ENCODE measurements at places on chromosomes 7 and 10. TPM values are rescaled to one million over a fixed set of nuclear protein-coding genes. Genes with fewer than 3 reads are reported as not detected.

The FXYD4 gene
- total RNA-seq: not detected

The RELN gene
- total RNA-seq: 0.65 TPM

The MKLN1 gene
- total RNA-seq: 26.7 TPM

The SPDYE16 gene
- total RNA-seq: not detected

The LIPM gene
- total RNA-seq: not detected

The C1QL3 gene
- not detected for total RNA-seq

The SUFU gene
- 7.2 TPM for total RNA-seq

The ACTA2 gene
- 129 TPM for total RNA-seq

The TLX1 gene
- not detected for total RNA-seq

The LIPK gene
- not detected for total RNA-seq

The FBXO24 gene
- total RNA-seq: 0.65 TPM

The OR2A12 gene
- not detected for total RNA-seq

The GPNMB gene
- total RNA-seq: 13.7 TPM

The SLC39A12 gene
- total RNA-seq: not detected

The CDC14C gene
- not detected for total RNA-seq

The ADCY1 gene
- 0.16 TPM for total RNA-seq

The MRLN gene
- total RNA-seq: not detected

The COBL gene
- total RNA-seq: 0.39 TPM

The CYP2E1 gene
- total RNA-seq: 1.7 TPM

The TSPAN12 gene
- total RNA-seq: 27.5 TPM

The GOLGA7B gene
- total RNA-seq: not detected

The AKR1B15 gene
- 2.3 TPM for total RNA-seq

The PILRA gene
- total RNA-seq: 4.4 TPM

The MAD1L1 gene
- 24.4 TPM for total RNA-seq

The GDF10 gene
- total RNA-seq: 8.2 TPM

The EMX2 gene
- total RNA-seq: not detected

The CD36 gene
- total RNA-seq: 10.8 TPM

The HYAL4 gene
- not detected for total RNA-seq

The WNT8B gene
- not detected for total RNA-seq

Measured in epithelial cell of alveolus of lung (primary cell).